ENCODE measurements at places on chromosomes 5 and 9.

DNA sequence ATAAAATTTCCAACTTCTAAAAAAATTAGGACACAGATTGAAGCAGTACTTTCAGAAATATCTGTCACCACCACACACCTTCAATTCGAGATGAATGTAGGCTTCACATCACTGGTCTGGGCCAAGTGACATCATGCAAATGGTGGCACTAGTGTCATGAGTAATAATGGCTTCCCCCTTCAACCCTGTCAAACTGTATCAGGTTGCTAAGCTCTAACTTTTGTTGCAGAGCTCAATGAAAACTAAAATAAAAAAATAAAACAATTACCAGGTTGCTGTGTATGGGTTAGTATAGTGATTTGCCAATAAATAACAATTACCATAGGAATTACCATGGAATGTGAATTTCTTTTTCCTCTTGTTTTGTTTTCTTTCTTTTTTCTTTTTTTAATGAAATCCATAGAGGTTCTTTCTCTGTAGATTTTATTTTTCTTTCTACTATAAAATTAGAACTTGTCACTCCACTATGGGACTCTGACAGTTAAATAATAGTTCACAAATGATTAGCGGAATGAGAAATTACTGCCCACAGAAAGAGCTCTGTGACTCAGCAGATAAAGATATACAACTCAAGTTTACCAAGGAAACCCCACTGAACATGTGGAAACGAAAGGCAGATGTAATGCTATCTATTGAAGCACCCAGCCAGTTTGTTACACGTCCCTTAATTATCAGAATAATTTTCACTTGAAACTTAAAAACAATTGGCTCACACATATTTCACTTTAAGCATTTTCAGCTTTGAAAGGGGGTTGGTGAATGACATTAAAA is 783.8 kb upstream of the WWC1 start:
- no peak for DNase-seq

DNA sequence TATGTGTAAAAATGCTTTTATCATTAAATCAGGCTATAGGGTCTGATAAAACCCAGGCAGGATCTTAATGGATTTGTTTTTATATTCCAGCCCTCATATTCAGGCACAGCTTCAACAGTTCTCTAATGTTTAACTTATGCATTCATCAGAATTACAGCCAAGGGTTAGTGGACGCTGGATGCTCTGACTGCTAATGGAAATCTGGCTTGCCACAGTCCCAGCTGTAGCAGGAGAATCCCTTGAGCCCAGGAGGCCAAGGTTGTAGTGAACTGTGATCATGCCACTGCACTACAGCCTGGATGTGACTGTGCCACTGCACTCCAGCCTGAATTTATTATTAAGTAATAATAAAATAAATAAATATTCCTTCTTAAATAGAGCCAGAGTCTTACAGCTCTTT is 98.0 kb downstream of the SLC25A46 start:
- no peak for DNase-seq

- DNase-seq: no peak
Observed at GRCh38 chr5:37933576-37933975, 93.7 kb upstream of the GDNF start.

DNA sequence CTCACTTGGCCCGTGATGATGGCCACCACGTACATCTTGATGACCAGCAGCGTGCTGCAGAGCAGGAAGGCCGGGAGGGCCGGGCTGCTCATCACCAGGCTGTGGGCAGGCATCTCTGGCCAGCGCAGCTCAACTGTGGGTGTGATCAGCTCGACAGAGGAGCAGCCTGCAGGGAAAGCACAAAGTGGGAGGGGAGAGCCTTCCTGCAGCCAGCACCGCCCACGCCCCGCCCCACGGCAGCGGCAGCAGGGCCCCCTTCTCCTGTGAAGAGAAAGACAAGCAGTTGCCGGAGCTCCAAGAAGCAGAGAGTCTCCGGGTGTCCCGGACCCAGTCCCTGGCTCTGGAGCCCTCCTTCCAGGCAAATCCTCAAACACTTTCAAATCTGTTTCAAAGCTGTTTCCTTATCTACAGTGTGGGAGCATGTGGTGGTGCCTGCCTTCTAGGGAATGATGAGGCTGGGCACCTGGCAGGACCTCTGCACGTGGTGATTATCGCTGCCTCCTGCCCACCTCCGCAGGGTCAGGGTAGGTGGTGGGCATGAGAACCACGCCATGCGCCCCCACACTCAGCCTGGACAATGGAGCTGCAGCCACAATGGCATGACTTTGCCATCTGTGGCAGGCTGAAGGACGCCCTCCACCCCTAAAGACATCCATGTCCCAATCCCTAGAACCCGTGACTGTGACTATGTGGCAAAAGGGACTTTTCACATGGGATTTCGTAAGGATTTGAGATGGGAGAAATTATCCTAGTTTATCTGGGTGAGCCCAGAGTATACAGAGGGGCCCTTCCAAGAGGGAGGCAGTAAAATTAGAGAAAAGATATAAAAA is at the start of gene PTGES:
TSS of gene PTGES (minus strand) at position 143 of the 830 bp plus-strand sequence. CDS start at position 113, 30 bp downstream.
- DNase-seq: peak; percentile 54

DNA sequence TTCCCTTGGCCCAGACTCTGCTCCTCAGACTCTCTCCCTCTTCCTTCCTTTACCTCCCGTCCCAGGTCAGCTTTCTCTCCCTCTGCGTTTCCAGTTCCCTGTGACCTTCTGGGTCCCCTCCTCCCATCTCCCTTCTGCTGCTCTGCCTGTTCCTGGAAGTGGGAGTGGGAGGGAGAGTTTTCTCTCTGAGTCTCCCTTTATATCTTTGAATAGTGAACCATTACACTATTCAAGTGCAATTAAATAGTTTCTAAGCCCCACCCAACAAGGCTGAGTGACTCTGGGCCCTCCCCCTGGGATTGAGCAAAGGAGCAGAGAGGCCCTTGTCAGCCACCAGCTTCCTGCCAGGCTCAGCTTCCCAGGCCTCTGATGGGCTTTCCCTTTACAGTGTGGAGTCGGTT is 34.8 kb downstream of the THBS4 start:
- no peak for DNase-seq

GRCh38 chr5:56481428-56482357 is 248.6 kb upstream of the ANKRD55 start:
- DNase-seq: peak; percentile 18

- DNase-seq: no peak
Observed at GRCh38 chr9:92645041-92645440, 24.9 kb downstream of the IPPK start.

DNA sequence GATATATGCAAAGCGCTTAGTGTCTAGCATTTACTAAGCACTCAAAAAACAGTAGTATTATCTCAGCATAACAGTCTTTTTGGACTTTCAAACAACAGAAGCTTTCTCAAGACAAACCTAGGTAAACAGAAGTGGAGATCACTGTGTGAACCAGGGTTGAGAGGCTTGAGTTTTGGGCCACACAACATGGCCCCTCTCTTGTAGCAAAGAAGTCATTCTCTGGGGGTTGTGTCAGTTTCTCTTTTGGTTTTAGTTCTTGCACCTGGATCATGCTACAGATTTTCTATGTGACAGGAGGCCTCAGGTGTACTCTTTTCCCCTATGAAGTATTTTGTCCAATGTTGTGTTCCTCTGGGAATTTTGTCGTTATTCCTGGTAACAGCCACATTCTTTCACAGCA is 30.0 kb downstream of the INSYN2B start:
- no peak for DNase-seq

- no peak for DNase-seq
Observed at GRCh38 chr9:136336156-136336870, 9.0 kb downstream of the GPSM1 start.

DNA sequence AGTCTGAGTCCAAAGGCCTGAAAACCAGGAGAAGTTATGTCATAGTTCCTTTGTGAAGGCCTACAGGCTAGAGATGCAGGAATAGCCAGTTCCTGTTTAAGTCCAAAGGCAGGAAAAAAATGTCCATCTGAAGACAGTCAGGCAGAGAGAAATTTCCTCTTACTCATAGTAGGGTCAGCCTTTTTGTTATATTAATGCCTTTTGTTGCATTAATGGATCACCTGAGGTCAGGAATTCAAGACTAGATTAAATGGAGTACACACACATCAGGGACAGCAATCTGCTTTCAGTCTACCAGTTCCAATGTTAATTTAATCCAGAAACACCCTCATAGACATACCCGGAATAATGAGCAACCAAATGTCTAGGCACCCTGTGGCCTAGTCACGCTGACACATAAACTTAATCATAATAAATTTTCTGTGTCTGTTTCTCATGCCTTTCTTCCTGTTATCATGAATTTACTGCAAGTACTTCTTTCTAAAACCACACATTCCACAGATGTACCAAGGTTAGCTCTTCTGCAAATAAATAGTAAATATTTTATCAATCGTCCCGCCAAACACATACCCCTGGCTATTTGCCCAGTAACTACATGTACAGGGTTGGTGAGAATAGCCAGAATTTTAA is 703.9 kb downstream of the EFNA5 start:
- no peak for DNase-seq

GRCh38 chr9:130835441-130836298 is 616 bp downstream of the ABL1 start:
- DNase-seq: peak; percentile 13

DNA sequence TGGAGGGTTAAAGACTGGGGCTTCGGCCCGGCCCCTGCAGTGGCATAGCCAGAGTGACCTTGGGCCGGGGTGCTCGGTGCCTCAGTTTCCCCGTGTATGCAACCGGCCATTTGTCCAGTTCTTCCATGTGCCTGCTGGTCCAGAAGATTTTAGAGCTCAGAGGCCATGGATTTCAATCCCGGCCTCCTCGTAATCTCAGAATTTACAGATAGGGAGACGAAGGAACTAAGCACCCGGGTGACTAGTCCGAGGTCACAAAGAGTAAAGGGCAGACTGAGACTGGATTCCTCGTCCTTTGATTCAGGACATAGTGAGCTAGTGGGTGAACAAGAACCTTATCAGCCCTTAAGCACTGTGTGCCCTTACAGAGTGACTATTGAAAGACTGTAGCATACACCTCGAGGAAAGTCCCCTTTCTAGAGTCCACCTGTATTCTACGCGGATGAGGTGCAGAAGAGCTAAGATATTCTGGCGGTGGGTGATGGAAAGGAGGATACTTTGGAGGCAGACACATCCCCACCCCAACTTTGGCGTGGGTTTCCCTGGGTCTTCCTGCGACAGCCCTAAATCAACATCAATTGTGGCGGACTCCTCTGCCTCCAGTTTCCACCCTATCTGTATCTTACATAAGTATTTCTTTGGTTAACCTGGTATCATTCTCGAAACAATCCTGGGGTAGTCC is 597 bp downstream of the SLC31A1 start:
- peak; percentile 5 for DNase-seq

DNA sequence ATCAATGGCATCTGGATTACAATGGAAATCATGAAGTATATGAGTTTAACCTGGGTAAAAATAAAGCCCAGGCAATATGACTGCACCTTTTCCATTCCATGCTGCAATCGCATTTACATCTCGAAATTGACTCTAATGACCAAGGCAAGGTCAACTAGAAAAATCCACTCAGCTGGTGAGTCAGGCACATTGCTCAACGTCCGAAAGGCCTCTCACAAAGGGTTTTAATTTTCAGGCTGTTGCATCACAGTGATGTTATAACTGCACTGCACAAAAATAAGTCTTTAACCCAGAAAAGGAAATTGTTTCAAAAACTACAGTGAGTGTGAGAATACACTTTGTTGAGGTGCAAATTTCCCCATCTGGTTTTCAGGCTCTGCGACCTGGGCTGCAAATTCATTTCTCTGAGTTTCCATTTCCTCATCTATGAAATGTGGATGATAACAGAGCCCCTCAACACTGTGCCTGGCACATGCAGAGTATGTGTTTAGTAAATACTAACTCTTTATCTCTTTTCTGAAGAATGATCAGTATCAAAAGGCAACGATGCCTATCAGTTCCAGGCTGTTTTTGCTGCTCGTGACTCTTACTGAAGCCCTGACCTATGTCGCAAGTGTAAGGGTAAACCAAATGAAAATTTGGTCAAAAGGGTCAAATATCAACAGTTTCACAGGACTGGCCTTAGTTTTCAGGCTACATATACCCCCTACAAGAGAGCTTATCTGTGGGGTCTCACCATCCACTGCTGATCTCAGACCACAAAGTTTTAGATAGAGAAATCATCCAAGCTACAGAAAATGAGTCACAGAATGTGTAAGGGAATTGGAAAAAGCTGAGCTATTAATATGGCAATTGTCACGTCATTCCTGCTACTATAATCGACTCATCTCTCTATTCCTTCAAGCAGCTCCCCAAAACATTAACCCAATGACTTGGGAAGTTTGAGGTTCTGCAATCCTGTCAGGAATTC is 4.1 kb downstream of the NFIL3 start:
- peak; percentile 80 for DNase-seq

- no peak for DNase-seq
Observed at GRCh38 chr9:85020791-85021190, 351.3 kb downstream of the NTRK2 start.

Data from T-helper 2 cell treated with Interferon-gamma antibody and Interleukin-4, amounts not matched to agents 5 μg/mL and 100 μg/mL, for 36 hours (primary cell).